ENCODE measurements at places on chromosomes 1 and 21.
A peak's percentile ranks its signal among the peaks of the same experiment; 100 is the strongest.

GRCh38 chr1:211326140-211326527 lies 499 bp upstream of the TRAF5 start:
- DNase-seq, result no peak

DNA sequence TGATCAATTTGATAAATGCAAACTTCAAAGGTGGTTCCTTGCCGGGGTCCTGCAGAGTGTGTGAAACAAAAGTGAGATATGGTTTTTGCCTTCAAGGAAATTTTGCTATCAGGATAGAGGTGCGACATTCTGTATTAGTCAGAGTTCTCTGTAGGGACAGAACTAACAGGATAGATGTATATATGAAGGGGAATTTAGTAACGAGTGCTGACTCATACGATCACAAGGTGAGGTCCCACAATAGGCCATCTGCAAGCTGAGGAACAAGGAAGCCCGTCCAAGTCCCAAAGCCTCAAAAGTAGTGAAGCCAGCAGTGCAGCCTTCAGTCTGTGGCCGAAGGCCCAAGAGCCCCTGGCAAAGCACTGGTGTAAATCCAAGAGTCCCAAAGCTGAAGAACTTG lies 157.0 kb downstream of the RYR2 start:
- no peak for DNase-seq

- no peak for DNase-seq
Measured at GRCh38 chr1:231099996-231100767, 60.1 kb upstream of the FAM89A start.

DNA sequence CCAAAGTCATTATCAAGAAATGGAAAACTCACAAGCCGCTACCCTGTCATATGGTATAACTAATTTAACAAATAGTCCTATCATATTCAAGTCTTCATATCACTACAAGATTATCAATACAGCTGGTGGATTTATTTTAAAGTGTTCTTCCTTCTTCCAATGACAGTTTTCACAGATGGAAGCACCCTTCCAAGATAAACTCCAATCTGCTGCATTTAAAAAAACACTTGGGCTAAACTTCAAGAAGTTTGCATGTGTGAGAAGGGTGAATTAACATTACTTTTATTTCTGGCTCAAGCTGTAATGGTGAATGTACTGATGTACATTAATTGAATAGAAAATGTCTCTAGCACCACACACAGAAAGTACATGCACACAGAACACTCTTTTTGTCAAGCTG lies 192.4 kb downstream of the DPYD start:
- DNase-seq, result no peak

DNA sequence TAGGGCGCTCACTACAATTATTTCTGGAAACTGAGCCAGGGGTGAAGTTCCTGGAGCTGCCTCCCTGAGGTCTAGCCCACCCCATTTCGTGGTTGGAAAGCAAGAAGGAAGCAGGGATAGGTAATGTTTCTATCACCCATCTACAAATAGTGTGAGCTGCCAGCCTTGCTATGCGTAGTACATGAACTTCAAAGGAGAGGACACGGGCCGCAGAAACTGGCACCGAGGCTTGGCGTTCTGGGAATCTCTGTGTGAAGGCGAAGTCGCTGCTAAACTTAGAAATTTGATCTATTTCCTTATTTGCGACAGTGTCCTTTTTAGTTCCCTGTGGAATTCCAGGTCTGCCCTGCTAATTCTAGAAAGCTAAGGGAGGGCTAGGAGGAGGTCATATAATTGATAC lies 49.6 kb upstream of the NTPCR start:
- DNase-seq, result no peak

DNA sequence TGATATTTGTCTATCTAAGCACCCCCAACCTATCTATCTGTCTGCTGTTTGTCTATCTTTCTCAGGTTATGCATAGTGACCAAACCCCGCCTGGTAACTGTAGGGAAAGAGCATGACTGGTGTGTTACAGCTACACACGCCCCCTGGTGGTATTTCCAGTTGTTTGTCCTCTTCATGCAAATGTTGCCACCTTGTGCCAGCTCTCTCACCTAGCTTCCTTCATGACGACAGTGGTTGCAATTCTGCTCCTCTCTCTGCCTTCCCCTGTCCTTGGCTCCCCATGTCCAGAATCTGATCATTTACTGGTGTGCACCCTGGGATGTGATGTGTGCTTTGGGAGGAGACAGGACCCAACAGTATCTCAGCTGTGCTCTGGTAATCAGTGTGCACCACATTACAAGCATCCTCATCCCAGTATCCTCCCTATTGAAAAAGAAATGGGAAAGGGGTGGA lies 8.1 kb upstream of the INKA2 start:
- peak; percentile 79 for DNase-seq

- no peak for DNase-seq
Measured at GRCh38 chr1:221632072-221632471, 109.8 kb downstream of the DUSP10 start.

DNA sequence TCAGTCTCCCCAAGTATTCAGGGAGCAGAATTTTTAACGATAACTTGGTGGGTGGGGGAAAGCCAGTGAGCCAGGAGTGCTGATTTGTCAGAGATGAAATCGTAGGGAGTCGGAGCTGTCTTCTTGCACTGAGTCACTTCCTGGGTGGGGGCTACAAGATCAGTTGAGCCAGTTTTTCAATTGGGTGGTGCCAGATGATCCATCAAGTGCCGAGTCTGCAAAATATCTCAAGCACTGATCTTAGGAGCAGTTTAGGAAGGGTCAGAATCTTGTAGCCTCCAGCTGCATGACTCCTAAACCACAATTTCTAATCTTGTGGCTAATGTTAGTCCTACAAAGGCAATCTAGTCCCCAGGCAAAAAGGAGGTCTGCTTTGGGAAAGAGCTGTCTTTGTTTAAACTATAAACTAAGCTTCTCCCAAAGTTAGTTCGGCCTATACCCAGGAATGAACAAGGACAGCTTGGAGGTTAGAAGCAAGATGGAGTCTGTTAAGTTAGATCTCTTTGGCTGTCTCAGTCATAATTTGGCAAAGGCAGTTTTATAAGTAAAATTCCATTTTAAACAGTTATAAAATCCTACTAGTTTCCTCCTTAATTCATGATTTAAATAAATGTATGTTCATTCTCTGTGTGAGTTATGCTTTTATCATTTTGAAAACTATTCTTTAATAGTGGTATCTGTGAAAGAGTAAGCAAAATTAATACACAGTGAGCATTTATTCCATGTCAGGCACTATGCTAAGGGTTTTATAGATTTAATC lies 51.7 kb downstream of the SLC16A1 start:
- DNase-seq, result peak; percentile 81

GRCh38 chr21:39339231-39339630 lies 9.7 kb downstream of the HMGN1 start:
- DNase-seq, result no peak

DNA sequence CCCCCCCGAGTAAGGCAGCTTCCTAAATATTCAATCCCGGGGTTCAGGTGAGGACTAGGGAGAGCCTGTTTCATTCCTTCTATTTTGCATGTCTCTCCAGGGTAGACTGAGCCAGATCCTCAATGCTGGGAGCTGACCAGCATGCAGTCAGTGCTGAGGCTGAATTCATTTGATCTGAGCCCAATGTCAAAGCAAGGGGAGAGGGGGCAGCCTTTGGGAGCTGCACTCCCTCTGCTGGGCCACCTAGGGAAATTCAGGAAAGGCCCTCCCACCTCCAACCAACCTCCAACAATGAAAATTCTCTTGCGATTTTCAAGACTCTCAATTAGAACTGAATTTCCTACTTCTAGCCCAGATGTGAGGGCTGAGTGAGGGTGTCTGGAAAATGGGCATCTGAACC lies 371.2 kb downstream of the NPHP4 start:
- no peak for DNase-seq

DNA sequence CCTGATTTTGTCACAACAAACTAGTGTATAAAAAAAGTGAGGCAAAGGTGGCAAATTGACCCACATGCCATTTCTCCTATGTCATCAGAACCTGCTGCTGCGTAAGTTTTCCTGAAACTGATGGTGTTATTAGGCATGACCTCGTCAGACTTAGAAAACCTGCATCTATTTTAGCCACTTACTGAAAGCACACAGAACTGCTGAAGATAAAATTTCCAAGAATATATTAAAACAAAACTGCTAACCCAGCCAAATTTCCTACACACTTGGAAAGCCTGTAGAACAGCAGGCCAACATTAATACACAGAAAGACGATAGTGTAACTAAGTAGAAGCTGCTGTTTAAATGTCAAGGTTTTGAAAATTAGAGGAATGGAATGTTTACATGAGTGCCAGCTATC lies 674.5 kb upstream of the CXADR start:
- no peak for DNase-seq

DNA sequence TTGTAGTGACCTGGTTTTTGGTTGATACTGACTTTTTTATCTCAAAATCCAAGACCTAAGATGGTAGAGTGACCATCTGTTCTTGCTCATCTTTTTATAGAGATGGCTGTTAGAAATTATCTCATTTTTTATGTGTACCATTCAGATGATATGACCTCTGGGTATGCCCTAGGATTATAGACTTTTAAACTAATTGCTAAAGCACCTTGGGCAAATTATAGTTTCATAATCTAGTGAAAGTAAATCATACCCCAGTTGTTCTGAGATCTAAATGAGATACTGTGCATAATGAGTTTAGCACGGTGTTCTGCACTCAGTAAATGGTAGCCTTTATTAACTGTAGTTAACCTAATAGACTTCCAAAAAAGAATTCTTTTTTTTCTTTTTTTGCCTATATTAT lies 182.6 kb upstream of the L1TD1 start:
- no peak for DNase-seq

GRCh38 chr1:242579528-242580235 lies 55.2 kb upstream of the PLD5 start:
- no peak for DNase-seq

DNA sequence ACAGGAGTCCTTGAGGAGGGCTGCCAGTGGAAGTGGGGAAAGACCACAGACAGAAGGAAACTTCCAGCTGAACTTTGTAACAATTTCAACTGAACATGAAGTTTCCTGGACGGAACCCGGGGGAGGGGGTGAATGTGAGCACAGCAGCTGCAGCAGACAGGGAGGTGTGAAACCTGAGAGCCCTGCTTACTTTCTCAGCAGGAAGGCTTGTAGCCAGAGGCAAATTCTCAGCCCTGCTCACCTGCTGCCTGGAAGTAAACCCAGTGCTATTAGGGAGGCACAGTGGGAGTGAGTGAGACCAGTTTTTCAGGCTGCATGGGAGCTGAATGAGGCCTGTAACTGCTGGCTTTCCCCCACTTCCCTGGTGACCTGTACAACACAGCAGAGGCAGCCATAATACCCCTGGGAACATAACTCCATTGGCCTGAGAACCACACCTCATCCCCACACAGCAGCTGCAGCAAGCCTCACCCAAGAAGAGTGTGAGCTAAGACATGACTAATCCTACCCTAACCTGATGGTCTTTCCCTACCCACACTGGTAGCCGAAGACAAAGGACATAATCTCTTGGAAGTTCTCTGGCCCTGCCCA lies 9.6 kb upstream of the SPRR2F start:
- DNase-seq, result no peak

DNA sequence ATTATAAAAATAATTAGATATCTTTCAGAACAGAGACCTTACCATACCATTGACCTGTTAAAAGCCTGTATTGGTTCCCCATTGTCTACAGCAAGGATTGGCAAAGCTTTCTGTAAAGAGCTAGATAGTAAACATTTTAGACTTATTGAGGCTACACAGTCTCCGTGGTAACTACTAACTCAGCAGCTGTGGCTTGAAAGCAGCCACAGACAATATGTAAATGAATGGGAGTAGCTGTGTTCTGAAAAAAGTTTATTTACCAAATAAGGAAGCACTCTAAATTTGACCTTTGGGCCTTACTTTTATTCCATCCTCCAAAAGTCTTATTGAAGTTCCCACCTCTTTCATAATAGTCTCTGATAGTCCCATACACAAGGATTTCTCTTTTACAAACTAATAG lies 39.7 kb downstream of the NUP210L start:
- no peak for DNase-seq

DNA sequence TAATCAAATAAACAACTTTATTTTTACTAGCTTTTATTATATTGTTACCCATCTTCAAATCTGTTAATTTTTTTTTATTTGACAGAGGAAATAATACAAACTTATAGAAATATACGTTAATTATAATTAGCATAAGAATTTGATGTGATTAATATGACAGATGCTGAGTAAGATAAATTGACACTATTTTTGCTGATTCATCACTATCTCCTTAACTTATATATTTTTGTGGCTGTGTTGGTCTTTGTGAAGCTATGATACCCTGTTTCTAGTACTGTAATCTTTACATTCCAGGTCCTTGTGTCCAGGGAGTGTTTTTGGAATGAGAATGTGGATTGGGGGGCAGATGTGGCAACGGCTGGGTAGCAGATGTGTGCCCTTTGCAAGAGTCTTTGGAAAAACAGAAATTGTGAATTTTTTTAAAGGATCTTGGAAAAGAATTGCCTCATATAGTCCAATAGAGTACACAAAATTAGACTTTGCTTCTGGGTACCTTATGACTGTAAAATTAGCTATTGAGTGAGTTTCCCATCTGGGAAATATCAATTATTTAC lies 102.6 kb downstream of the KCNK2 start:
- DNase-seq, result no peak

DNA sequence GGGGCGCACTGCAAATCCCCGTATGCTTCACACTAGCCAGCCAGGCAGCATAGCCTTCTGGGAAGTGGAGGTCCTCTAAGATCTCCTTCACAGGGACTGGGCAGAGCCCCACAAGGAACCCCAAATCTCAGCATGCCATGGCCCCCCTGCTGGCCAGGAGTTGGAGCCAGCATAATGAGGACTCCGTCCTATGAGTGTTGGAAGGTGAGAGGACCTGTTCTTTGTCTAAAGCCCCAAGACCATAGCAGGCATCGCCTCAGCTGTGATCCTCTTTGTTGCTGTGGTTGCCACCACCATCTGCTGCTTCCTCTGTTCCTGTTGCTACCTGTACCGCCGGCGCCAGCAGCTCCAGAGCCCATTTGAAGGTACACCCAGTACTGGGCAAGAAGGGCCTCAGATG lies 1.5 kb downstream of the SHISA4 start:
- no peak for DNase-seq

- DNase-seq, result peak; percentile 72
Measured at GRCh38 chr1:6614929-6615785, 1.6 kb downstream of the PHF13 start.

GRCh38 chr1:240399381-240399780 lies 212.6 kb downstream of the GREM2 start:
- no peak for DNase-seq

GRCh38 chr1:54064299-54064698 lies 10.9 kb downstream of the TCEANC2 start:
- no peak for DNase-seq

- no peak for DNase-seq
Measured at GRCh38 chr1:106515375-106515774, 541.1 kb upstream of the PRMT6 start.

GRCh38 chr1:200435200-200435780 lies 25.5 kb upstream of the ZNF281 start:
- no peak for DNase-seq

- DNase-seq, result no peak
Measured at GRCh38 chr1:93964777-93965200, 55.6 kb upstream of the GCLM start.

- no peak for DNase-seq
Measured at GRCh38 chr1:5475572-5475971, 516.7 kb downstream of the NPHP4 start.

Measured in activated effector memory CD4-positive, alpha-beta T cell treated with anti-CD3 and anti-CD28 coated beads, Interleukin-2, amount 50 U/mL, for 16 hours (primary cell).